ENCODE measurements at places on chromosomes 6 and 20.

DNA sequence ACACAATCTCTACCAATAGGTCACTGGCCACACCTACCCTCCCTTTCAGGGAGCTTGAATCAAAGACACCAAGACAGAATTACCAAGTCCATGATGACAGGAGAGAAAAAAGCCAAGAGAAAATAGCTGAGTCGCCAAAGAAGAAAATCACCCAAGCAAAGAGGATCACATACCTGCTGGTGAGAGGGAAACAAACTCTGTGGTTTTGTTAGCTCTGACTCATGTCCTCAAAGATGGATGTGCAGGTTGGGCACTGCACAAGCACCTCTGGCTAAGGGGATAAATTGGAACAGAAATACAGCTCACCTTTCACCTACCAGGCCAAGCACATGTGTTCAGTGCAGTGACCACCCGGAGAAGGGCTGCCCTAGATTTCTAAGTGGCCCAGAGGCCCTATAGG, 114.8 kb downstream of the TFAP2A start:
- DNase-seq = no peak

DNA sequence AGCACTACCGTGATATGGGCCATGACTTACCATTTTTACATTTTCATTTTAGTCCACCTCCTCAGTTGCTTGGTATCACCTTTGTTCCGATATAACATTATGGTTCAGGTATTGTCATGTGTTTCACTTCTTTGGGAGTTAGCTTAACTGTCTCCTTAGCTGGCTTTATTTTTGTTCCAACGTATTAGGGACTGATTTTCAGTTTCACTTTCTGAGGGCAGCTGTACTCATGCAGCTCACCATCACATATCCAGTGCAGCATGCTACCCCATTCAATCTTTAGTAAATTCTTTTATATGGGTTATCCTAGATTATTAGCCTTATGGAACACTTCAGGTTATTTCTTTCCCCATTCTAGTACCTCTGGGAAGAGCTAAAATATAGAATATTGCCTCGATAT, 362.2 kb upstream of the IRAK1BP1 start:
- no peak for DNase-seq

DNA sequence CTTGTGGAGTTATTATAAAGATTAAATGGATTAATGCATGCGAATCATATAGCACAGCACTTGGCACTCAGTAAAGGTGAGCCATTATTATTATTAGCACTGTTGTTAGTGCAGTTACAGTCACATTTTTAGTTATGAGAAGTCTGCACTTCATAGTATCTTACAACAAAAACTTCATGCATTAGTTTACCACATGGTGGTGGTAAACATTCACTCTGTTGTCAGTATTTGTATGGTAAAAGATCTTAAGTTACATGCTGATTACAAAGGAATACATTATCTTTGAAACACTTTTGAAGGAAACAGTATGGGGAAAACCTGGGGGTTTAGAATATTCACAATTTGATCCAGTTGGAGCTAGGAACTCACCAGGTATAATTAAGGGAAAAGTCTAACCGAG, 20.8 kb downstream of the TMEM14A start:
- no peak for DNase-seq

- no peak for DNase-seq
These were observed 136.5 kb downstream of the AGPAT4 start for GRCh38 chr6:161137320-161137719.

GRCh38 chr20:5969348-5969935, 19.0 kb downstream of the MCM8 start:
- no peak for DNase-seq

DNA sequence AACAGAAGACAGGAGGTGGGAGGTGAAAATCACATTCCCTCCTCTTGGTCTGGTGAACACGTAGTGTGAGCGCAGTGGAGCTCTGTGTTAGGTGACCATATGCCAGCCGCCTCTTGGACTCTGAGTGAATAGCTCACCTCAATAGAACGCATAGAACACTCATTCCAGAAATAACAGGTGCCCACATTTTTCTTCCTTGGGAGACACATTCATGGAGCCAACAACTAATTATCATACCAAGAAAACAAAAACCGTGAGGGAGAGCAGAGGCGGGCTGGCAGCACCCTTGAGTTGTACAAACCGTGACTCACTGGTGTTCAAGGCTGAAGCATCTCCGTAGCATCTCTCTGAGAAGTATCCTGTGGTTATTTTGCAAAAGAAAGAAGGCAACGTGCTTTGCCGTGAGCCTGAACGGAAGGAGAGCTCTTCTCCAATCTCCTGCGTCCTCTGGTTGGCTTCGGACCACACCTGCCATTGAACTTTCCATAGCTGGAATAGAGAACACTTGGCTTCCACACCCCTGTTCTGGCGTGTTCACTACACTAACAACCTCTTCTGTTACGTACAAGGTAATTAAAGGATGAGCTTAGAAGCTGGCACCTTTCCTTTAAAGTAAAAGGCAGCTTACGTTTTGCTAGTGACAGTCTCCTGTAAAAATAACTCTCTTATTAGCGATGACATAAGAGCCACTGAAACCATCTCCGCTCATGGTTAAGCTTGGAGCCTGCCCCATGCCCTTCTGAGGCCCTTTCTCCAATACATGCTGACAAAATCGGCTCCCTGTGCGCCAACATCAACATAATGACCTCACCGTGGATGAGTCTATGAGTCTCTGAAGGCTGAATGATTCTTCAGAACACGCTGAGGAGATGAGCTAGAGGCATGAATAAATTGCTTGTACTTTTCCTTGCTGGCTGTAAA, 30.2 kb upstream of the SGK1 start:
- DNase-seq = no peak

DNA sequence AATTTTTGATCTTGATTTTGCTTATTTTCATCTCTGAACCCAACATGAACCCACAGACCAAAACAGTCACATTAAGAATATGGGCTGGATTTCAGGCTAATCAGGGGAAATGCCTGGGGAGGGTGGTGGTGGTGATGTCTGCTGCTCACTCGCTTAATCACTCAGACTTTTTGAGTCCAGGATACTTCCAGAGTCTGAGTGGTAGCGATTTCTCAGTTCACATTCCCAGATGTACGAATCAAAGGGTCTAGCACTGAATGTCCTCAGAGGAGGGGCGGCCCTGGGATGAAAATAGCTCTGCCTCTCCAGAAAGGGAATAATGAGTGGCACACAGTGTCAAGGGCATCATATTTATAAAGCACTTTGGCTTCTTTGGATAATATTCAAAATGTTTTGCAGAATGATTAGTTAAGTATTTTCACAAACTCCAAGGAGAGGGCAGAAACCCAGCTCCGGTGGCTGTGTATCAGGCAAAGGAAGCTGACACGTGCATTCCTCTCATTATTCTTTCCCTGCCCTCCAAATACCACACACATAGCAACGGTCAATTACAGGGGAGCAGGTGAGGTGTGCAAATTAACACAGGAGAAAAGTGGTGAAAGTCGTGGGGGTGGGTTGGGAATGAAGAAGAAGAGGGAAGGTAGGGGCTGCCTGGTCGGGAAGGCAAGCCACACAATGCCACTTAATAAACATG, 345.2 kb upstream of the RSPO3 start:
- DNase-seq = peak; percentile 23

GRCh38 chr6:142235272-142235671, 66.5 kb upstream of the ADGRG6 start:
- no peak for DNase-seq

DNA sequence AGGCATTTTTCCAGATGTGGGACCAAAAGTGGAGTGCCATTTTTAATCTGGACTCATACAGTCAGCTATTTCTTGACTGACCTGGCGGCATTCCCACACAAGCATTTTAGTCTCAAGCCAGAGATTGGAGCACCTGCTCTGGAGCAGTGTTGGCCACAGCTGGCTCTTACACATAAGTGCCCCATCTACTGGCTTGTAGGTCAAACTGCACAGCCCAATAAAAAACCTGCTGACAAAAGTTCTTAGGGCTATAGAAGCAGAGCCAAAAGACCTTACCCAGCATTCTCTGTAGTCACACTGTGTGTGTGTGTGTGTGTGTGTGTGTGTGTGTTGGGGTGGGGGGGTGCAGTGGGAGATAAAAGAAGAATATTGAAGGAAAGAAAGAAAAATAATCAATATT, 38.6 kb upstream of the SENP6 start:
- no peak for DNase-seq

GRCh38 chr6:44898296-44898930, 429.7 kb upstream of the RUNX2 start:
- no peak for DNase-seq

DNA sequence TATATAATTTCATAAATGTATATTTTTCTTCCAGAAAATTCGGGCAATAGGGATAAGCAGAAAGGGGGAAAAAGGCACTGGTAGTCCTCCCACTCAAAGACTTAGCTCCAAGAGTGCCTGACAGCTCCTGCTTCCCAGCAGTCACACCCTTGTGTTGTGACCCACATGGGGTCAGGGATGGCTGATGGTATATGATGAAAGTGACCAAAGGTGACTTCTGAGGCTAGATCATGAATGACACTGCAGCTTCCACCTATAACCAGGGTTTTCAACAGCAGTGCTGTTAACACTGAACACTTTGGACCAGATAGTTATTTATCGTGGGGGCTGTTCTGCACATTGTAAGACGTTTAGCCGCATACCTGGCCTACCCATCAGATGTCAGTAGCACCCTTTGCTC, 22.3 kb downstream of the FAM50B start:
- no peak for DNase-seq

DNA sequence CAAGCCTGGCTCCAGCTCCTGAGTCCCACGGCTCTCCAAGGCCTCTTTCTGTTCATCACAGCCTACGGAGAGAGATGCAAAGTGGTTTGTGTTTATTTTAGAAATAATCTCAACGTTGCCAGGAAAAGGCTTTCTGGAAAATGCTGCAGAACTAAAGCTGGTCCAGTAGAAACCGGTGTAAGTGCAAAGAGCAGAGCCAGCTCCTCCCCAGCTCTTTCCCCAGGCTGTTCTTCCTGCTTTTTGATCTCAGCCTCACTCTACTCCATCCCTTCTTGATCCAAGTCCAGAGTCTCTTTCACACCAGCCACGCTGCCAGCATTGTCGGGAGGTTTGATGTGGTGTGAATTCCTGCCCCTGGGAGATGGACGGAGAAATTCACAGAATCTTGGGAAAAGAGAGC, 69.8 kb downstream of the TMEM170B start:
- DNase-seq = no peak

GRCh38 chr6:20933057-20933788, 399.0 kb downstream of the CDKAL1 start:
- no peak for DNase-seq

DNA sequence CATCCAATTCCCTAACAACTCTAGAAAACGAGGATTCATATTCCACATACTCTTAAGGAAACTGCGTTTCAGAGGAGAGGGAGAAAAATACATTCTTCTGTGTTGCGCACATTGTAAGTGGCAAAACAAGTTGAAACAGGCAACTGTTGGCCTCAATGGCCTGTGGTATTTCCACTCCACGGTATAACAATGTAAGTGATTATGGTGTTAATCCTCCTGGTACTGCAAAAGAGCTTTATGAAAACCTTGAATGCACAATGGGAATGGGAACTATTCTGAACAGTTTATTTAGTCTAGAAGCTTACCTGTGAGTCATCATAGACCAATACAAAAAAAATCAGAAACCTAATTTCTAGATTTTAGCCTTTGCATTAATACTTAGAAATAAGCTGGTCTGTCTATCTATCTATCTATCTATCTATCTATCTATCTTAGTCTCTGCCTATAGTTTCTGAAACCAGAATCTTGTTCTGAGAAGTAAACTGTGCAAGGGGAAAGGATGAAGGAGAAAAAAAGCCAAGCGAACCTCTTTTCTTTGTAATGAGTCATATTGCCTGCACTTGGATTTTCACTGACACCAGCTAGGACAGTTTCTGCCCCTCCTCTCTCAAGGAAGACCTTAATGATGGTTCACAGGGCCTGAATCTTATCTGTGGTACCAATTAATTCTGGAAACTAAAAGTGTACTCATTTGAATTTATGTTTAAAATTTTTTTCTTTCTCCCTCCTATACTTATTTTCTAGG, 101.5 kb downstream of the RNF144B start:
- no peak for DNase-seq

GRCh38 chr6:106802139-106802538, 172.4 kb downstream of the CD24 start:
- DNase-seq = no peak

DNA sequence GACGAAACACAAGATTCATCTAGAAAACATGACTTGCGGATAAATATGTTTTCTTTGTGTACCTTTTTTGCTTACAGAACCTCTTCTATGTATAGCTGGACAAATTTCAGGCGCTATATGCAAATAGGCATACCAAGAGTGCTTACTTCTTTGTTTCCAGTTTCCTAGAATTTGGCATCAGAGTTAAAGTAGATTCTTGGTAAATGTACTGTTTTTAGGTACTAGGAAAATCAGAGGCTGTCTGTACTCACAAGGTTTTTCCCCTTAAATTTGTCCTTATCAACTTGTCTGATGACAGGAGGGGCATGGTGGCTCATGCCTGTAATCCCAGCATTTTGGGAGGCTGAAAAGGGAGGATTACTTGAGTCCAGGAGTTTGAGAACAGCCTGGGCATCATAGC, 124.9 kb upstream of the TMEM170B start:
- DNase-seq = no peak
